Activated CD4-positive, alpha-beta T cell treated with anti-CD3 and anti-CD28 coated beads, Interleukin-2, amount 50 U/mL, for 48 hours (primary cell): ENCODE measurements at places on chromosomes 16 and 17.

DNA sequence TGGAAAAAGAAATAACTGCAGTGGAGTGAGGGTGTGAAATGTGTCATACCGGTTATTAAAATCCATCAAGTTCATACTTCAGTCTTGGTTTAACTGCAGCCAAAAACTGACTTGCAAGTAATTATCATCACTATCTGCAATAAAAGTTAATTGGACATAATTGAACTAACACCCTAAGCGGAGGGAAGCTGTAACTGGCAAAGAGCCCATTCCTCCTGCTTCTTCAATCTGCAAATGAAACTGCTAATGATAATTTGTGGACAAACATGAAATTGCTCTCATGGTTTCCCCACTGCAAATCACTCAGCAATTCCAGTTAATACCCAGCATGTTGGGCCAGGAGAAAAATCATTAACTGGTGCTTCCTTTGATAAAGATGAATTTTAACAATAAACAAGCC, 46.5 kb downstream of the FAM222B start:
- DNase-seq, result no peak

- no peak for DNase-seq
Observed at GRCh38 chr16:19532601-19533000, 8.9 kb downstream of the CCP110 start.

DNA sequence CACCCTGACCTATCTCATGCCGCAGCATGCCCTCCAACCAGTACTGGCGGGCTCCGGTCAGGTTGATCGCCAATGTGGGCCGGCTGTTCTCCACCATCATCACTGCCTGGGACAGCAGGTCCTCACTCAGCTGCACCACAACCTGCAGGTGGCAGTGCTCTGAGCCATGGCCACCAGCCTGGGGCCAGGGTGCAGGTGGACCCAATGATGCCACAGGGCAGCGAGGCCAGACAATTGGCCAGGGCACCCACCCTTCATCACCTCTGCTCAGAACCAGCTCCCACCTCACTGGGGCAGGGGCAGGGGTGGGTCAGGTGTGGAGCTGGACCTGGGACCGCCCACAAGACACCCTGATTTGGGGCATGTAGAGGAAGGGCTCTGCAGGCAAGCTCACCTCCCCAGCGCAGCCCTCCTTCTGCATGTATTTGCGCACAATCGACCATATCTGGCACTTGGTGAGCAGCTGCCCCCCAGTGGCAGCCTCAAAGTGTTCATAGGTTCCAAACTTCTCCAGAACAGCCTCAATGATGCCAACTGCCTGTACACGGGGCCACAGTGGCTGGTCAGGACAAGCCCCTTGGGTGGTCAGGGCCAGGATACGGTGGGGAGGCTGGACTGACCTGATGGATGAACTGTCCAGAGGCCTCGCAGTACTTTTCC, 4.2 kb downstream of the MATCAP1 start:
- DNase-seq, result no peak

DNA sequence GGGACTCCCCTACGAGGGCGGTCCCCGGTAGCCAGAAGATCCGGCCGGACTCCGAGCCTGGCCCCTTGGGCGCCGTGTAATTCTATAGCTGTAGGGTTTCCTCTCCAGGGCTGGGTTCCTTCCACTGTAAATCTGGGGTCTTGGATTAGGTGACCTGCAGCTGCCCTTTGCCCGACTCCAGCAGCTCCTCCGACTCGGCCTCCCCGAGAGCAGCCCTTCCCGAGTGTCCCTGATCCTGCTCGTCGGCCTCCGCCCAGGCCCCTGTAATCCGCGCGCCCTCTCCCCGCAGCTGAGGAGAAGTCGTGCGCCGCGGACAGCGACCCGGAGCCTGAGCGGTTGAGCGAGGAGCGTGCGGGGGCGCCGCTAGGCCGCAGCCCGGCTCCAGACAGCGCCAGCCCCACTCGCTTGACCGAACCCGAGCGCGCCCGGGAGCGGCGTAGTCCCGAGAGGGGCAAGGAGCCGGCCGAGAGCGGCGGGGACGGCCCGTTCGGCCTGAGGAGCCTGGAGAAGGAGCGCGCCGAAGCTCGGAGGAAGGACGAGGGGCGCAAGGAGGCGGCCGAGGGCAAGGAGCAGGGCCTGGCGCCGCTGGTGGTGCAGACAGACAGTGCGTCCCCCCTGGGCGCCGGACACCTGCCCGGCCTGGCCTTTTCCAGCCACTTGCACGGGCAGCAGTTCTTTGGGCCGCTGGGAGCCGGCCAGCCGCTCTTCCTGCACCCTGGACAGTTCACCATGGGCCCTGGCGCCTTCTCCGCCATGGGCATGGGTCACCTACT, 5.5 kb downstream of the TBX2 start:
- no peak for DNase-seq
